ENCODE measurements at places on chromosomes 3 and 15.

GRCh38 chr3:16932877-16933276 is 48.1 kb downstream of the PLCL2 start:
- no peak for DNase-seq

DNA sequence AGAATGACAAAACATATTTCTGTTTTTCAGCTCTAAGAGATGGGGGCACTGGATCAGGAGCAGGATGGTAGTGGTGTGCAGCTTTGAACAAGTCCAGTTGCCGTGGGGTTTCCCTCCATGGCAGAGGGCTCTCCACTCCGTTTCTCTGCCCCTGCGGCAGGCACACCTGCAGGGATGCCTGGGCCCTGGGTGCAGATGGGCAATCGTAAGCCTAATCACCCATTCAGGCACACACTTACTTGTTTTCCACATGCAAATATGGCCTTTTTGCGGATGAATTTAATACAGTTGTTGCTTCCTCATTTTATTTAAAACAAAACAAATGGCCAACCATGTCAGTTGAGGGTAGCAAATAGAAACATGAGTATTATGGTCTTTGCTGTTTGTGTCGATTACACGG is 85.1 kb downstream of the LPP start:
- no peak for DNase-seq

- no peak for DNase-seq
These were observed 68.9 kb downstream of the DOCK3 start for GRCh38 chr3:50743643-50744042.

DNA sequence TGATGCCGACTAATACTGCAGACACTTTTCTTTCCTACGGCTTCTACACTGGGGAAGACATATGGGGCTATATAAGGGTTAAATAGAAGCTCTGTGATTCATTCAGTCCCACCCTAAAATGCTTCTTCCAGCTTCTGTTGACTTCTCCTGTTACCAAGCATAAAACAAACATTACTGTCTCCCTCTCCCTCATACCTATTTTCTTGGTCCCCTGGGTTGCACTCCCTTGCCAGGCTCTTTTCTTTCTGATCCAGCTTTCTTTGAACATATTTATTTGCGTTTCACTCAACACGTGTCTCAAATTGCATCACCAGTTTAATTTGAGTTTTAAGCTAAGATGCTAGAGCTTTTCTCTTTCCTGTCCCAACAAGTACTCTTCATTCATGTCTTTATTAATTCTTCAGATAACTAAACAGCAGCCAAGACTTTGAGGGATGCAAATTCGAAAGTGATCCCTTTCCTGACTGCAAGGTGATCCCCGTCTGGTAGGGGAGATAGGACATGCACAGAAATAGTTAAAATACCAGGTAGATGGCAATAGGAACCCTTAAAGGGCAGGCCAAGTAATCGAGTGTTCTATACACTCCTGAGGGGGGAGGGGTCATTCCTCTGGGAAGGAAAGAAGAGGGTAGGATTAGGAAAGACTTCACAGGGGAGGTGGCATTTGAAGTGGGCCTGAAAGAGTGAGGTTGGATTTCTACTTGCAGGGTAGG is 198.6 kb upstream of the BCL6 start:
- DNase-seq: no peak

GRCh38 chr3:2741516-2741915 is 368.7 kb downstream of the IL5RA start:
- DNase-seq: no peak
